ENCODE measurements at places on chromosomes 3 and 15. TPM values are rescaled to one million over a fixed set of nuclear protein-coding genes. Genes with fewer than 3 reads are reported as not detected.

GRCh38 chr3:18732474-18732873, 307.3 kb upstream of the SATB1 start:
- DNase-seq: no peak

SPINK8 gene
- not detected for total RNA-seq

DNA sequence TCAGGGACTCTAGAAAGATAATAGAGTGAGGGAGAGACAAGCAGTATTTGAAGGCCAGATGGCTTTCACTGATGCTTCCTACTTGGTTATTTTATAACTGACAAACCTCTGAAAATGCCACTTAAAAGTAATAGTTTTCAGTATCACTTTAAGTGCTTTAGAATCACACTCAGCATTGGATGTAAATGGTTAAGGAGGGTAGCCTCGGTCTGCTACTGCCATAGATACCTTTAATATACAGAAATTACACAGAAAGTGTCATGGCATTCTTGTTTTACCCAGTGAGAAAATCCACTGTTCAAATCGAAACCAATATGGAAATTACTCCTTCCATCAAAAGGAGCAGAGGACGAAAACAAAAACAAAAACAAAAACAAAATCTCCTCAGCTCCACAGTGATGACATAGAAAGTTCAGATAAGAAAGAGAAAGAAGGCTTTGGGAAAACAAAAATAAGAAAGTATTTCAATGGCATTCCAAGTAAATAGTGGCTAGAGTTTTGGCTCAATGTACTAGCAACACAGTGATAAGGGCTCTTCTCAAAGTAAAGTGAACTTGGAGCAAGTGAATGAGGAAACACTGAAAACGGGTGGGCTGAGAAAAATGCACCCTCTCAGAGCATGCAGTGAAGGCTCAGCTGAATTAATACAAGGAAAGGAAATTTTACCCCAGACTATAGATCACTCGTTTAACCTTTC, 43.2 kb upstream of the CD47 start:
- DNase-seq: no peak

- peak; percentile 36 for DNase-seq
Measured at GRCh38 chr3:45612918-45613602, 18.5 kb downstream of the LIMD1 start.

CHCHD4 gene
- 36.3 TPM for total RNA-seq

DNA sequence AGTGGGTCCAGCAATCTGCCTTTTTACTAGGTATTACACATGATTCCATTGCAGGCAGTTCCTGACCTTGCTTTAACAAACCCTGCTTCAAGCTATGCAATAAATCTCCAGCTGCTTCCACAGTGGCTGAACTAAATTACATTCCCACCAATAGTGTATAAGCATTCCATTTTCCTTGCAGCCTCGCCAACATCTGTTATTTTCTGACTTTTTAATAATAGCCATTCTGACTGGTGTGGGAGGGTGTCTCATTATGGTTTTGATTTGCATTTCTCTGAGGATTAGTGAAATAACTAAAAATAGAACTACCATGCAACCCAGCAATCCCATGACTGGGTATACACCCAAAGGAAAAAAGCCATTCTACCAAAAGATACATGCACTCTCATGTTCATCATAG, 36.4 kb upstream of the DNAJC13 start:
- no peak for DNase-seq

GRCh38 chr3:125032100-125032643, 23.6 kb downstream of the HEG1 start:
- no peak for DNase-seq

TNNC1 gene
- 1.3 TPM for total RNA-seq

ECE2 gene
- total RNA-seq: not detected

GOLGA6A gene
- total RNA-seq: not detected

- DNase-seq: no peak
Measured at GRCh38 chr15:100235030-100235617, 106.7 kb downstream of the ADAMTS17 start.

CGNL1 gene
- total RNA-seq: 0.43 TPM

COL7A1 gene
- 7.0 TPM for total RNA-seq

GOLGA8T gene
- not detected for total RNA-seq

DNA sequence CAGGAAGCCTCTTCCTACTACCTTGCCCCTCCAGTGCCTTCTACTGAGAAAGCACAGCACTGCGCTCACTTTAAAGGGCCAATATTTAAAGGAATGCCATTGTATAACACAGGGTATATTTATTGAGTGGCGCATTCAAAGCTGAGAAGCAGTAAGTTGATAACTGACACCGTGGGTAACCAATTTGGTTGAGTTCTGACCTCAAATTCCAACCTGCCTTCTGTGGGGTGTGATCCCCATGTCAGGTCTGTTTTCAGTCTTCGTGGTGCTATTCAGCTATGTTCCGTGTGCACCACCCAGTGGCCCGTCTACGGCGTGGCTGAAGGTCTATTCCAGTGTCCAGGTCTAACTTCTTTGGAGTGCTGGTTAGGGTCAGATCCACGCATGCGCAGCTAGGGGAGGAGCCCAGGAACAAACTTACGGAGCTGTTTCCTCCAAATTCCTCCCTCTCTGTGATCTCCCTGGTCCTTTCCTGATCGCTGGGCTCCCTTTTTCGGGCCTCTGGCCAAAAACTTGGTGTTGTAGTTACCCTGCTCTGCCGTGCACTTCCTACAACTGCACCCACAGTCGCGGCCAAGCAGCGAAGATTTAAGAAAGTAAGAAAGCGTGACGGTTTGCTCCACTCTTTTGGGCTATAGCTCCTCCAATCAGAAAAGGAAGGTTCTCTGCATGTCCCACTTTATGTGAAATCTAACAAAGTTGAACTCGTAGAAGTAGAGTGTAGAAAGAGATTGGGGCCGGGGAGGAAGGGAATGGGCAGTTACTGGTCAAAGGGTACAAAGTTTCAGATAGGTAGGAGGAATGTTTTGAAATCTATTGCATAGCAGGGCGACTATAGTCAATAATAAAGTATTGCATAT, 7.7 kb downstream of the LRRC2 start:
- peak; percentile 64 for DNase-seq

- no peak for DNase-seq
Measured at GRCh38 chr3:12574131-12574530, 17.2 kb downstream of the MKRN2 start.

- DNase-seq: peak; percentile 11
Measured at GRCh38 chr3:3366386-3366785, 186.9 kb upstream of the CRBN start.

DNA sequence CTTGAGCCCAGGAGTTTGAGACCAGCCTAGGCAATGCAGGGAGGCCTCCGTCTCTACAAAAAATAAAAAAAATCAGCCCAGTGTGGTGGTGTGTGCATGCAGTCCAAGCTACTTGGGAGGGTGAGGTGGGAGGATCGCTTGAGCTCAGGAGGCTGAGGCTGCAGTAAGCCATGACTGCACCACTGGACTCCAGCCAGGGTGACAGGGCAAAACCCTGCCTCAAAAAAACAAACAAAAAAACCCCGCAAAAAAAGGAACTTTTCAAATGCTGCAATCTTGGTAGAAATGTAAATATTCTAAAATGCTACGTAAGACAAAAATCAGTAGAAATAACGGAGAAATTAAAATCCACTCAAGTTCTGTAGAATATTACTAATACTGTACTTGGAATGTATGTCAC, 108.1 kb upstream of the MELTF start:
- DNase-seq: peak; percentile 18

- no peak for DNase-seq
Measured at GRCh38 chr15:29239395-29239794, 30.2 kb downstream of the NSMCE3 start.

GRCh38 chr3:148839805-148840204, 12.2 kb downstream of the CPB1 start:
- DNase-seq: no peak

GRCh38 chr15:66600240-66600627, 34.4 kb upstream of the LCTL start:
- DNase-seq: no peak

TCF12 gene
- total RNA-seq: 98.7 TPM

Measured in H4 (cell line).